Kasumi-1 (cell line): ENCODE measurements at places on chromosomes 4 and X.

GRCh38 chr4:87409420-87409939 lies 12.9 kb upstream of the NUDT9 start:
- no peak for DNase-seq

GRCh38 chr4:20356565-20356964 lies 104.9 kb downstream of the SLIT2 start:
- DNase-seq: no peak

DNA sequence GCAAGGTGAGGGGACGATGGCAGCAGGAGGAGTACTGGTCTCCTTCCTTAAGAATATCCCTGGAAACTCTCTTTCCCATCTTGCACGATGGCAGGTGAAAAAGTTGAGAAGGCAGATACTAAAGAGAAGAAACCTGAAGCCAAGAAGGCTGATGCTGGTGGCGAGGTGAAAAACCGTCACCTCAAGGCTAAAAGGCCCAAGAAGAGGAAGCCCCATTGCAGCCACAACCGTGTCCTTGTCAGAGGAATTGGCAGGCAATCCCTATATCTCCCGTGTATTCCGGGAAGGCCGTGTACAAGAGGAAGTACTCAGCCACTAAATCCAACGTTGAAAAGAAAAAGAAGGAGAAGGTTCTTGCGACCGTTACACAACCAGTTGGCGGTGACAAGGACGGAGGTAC lies 40.0 kb downstream of the CRLF2 start:
- DNase-seq: no peak

DNA sequence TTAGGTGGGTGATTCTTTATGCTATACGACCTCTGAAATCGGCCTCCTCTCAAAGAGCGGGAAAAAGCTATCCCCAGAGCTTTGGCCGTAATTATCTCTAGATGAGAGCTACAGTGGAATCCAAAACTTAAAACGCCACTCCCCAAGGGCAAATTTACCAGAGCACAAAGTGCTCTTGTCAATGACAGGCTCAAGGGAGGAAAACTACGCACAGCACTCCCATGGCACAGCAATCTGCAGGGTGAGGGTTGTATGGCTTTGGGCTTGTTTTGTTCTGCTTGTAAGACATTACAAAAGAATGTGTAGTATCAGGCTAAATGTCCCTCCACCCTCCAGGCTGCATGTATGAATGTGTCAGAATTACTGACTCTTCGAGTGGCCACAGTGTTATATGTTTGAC lies 44.0 kb downstream of the ARHGEF6 start:
- DNase-seq: no peak

DNA sequence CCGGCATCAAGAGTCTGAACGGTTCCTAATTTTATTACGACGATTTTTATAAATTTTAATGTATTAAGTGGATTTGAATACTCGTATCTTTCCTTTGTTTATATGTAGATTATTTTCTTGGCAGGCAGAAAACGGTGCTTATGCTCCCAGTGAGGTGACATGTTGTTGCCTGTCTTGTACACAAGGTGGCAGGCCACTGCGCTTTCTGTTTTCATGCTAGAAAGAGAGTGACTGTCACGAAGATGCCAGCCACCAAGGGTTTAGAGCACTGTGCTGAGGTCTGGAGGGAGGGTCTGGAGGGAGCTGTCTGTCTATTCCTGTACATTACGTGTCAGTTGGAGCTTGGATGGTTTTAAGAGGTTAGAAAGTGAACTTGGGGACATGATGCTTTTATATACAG lies 87.7 kb downstream of the SHROOM2 start:
- DNase-seq: peak; percentile 34

DNA sequence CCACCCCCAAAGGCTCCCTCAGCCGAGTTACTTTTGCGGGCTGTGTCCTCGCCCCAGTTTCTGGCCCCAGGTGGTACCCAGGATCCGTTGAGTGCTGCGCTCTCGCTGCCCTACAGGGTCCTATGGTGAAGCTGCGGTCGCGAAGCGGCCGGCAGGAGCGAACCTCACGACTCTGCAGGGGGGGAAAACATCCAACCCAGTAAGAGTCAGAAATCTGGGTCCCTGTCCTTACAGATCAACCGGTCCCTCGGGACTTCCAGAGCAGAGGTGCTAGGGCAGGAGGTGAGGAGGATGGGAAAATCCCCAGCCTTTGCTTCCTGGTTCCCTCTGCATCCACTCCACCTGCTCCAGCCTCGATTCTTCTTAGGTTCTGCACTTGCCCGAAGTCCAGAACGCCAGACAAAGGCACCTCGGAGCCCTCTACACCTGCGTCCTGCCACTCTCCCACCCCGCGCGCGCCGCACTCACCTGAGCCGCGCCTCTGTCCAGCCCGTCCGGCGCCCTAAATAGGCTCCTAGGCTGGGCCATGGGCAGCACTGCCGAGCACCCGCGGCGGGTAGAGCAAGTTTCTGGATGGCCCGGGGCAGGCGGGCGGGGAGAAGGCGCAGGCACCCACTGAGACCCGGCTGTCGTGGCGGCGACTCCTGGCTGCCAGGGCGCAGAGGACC lies at the start of gene HS3ST1:
HS3ST1 (minus strand) TSS at position 664 of the 668 bp plus-strand sequence. CDS start 28,889 bp downstream, outside the sequence.
- no peak for DNase-seq

DNA sequence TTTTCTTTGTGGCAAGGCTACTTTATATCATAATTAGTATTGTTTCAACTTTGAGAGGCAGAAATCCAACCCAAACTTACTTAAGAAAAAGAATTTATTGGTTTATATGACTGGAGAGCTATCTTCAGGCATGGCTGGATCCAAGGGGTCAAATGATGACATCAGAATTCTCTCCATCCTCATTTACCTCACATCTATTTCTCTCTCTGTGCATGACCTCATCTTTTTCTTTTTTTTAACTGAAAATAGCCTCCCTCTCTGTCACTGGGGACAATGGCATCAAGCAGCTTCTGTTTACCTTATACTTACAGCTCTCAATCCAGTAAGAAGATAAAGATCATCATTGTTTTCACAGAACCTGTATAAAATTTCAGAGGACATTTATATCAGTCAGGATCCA lies 12.0 kb upstream of the EXOC1L start:
- no peak for DNase-seq

DNA sequence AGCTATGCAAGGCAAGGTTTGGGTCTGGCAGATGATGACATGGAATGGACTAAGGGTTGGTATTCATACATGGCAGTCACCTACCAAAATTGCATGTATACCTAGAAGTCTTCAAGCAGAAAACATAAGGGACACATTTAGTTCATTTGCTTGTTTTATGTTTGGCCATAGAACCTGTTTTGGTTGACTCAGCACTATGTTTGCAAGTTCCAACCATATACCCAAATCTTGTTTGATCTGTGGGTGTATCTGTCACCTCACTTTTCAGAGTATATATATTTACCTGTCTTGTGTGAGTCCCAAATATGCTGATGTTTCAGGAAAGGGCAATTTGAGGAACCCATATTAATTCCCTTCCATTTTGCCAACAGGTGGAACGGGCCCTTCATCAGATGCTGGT lies 39.3 kb downstream of the ATG4A start:
- DNase-seq: no peak

DNA sequence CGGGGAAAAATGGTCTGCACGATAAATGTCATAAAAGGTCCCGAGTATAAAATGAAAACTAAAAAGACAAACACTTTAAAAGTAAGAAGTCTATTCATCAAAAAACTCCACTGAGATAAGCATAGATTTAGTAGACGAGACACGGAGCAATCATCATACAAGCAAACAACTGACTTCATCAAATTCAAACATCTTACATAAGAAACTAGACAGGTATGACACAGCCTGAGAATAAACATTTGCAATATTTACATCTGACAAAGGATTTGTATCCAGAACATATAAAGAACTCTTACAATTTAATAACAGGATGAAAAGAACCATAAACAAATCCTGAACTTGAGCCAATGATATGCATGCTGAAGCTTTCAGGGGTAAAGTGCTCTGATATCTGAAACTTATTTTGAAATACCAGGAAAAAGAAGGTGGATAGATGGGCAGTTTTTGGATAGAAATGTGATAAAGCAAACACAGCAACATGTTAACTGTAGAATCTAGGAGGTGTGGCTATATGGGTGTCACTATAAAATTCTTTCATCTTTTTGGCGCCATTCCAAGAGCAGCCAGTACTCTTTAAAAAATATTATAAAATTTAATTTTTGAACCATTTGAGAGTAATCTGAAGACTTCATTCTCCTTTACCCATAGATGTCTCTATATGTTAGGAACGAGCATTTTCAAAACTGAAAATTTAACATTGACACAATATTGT lies 12.0 kb downstream of the MPP1 start:
- DNase-seq: no peak

- no peak for DNase-seq
Measured at GRCh38 chr4:142322996-142323395, 523.1 kb downstream of the INPP4B start.

DNA sequence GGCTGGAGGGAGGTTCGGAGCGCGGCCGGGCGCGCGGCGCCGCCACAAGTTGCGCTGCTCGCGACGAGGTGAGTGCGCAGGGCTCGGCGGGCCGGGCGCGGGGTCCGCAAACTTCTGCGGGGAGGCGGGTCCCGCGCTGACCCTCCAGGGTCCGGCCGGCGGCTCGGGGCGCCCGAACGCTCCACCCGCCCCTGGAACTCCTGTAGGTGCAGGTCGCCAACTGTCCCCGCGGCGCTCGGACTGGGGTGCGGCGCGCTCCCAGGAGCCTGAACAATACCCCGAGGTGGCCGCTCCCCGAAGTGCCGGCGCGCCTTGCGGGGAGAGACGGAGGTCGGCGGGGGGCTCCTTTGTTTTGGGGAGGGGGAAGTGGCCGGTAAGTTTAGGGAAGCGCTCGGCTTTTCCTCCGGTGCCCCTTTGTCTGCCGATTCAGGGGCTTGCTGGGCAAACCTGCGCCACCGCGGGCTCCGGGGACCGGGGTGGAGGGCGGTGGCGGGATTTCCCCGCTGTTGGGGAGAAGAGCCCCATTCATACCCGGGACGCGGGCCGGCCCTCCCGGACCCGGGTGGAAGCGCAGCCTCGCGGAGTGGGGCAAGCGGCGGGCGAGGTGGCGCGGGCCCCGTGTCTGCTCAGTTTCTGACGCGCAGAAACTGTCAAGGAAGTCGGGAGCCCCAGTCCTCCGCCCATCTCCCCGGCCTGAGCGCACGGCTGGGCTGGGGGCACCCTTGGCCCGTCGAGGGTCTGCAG lies 694 bp downstream of the TBL1X start:
- DNase-seq: no peak

DNA sequence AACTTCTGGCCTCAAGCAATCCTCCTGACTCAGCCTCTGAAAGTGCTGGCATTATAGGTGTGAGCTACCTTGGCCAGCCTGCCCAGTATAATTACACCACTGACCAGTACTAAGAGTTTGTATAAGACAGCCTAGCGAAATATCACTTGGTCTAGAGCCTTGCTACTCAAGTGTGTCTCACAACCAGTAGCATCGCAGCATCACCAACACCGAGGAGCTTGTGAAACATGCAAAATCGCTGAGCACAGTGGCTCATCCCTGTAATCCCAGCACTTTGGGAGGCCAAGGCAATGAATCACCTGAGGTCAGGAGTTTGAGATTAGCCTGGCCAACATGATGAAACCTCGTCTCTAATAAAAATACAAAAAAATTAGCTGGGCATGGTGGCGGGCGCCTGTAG lies 102.0 kb upstream of the GATB start:
- no peak for DNase-seq

- DNase-seq: no peak
Measured at GRCh38 chr4:77650787-77651186, 45.2 kb downstream of the CXCL13 start.

DNA sequence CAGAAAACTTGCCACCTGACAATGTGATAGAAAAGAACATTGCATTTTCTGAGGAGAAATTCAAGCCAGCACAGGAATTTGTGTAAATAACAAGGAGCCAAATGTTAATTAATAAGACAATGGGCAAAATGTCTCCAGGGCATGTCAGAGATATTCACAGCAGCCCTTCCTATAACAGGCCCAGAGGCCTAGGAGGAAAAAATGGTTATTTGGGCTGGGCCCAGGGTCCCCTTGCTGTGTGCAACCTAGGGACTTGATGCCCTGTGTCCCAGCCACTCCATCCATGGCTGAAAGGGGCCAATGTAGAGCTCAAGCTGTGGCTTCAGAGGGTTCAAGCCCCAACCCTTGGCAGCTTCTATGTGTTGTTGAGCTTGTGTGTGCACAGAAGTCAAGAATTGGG lies 55.5 kb upstream of the GABRG1 start:
- DNase-seq: no peak

- DNase-seq: no peak
Measured at GRCh38 chr4:186781032-186781917, 57.6 kb upstream of the FAT1 start.

DNA sequence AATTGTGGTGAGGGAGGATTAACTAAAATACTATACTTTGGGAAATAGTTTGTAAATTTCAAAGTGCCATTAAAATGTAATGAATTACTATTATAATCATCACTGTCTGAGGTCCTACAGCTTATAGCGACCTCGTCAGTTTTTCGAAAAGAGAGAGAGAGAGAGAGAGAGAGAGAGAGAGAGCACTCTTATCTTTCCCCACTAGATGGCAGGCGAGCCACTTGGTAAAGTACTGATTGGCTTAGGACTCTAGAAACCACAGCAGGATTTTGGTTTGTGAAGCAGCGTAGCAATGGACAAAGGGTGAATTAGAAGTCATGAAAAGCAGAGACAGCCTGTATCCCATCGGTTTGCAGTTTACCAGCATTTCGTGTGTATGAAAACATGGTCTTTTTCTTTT lies 52.5 kb downstream of the LINC00632 start:
- DNase-seq: peak; percentile 34

DNA sequence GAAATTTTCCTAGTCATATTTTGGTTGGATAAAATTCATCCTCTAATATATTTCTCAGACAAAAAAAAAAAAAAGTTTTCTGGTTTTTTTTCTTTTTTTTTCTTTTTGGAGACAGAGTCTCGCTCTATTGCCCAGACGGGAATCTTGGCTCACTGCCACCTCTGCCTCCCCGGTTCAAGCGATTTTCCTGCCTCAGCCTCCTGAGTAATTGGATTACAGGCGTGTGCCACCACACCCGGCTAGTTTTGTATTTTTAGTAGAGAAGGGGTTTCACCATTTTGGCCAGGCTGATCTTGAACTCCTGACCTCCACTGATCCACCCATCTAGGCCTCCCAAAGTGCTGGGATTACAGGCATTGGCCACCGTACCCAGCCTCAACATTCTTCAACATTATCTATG lies 432.7 kb upstream of the PABPC4L start:
- no peak for DNase-seq

DNA sequence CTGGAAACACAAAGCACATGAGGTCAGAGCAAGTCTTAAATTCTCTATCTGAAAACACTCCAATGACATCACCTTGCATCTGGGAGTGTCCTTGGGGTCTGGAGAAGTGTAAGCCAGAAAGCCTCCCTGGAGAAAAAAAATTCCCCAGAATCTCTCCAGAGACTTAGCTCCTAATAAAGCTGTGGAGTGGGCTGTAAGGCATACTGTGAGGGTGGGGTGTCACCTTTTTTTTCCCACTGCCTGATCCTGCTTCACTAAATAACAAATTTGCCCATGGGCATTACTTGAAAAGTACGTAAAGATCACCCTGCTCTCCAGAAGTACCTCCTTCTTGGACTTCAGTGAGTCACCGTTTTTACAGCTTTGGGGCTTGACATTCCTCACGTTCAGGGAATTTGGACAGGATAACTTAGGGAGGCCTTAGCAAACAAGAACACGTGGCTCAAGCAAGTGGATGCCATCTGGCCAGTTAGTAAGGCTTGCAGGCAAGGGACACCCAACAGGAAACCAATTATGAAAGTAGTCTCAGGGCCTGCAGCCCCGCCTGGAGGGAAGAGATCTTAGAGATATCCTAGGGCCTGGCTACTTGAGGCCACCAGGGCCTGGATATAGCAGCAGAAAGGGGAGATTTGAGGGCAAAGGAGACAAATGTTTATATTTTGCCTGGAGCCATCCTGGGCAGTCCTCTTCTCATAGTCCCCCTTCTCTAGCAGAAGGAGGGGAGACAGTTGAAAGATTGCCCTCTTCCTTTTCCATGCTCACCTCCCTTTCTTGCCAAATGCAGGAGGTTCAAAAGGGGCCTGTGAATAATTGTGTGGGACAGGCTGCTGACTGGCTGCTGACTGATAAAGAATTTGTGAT lies 60.1 kb upstream of the PLAC1 start:
- DNase-seq: no peak
